ENCODE measurements at places on chromosomes 5 and 9.

GRCh38 chr9:77765781-77766259 lies 117.7 kb upstream of the GNA14 start:
- no peak for DNase-seq

GRCh38 chr9:13942695-13943094 lies 371.2 kb downstream of the NFIB start:
- no peak for DNase-seq

- no peak for DNase-seq
Observed at GRCh38 chr5:178206166-178207101, 2.1 kb downstream of the HNRNPAB start.

GRCh38 chr9:88716596-88717290 lies 181.8 kb downstream of the NXNL2 start:
- DNase-seq, result no peak

- no peak for DNase-seq
Observed at GRCh38 chr9:35516479-35516878, 26.6 kb downstream of the RUSC2 start.

DNA sequence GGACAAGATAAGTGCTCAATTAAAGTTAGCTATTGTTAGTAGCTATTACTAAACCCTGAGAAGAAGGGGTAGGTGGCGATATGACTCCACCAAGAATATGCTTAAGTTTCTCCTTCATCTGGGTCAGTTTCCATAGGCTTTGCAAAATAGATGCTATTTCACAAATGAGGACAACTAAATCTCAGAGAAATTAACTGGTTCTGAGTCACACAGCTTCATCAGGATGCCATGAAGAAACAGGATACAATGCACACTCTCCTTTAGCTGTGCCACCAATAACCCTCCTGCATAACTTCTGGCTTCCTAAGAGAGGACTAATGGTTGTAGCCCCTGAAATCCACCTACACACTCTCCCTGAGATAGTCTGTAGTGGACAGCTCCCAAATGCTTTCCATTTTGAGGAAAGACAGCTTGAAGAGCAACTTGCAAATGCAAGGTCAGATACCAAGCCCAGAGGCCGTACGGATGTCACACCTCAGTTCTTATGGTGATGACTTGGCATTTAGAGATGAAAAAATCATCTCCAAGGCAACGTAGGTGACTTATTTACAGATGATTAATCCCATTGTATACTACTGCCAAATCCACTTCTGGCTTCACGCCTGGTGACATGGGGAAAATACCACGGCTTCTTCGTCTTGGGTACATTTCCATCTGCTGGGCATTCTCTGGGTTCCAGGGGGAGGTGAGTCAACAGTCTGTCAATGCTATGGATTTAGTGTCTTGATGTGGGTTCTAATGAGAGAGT lies 251.4 kb upstream of the IL12B start:
- peak; percentile 58 for DNase-seq

DNA sequence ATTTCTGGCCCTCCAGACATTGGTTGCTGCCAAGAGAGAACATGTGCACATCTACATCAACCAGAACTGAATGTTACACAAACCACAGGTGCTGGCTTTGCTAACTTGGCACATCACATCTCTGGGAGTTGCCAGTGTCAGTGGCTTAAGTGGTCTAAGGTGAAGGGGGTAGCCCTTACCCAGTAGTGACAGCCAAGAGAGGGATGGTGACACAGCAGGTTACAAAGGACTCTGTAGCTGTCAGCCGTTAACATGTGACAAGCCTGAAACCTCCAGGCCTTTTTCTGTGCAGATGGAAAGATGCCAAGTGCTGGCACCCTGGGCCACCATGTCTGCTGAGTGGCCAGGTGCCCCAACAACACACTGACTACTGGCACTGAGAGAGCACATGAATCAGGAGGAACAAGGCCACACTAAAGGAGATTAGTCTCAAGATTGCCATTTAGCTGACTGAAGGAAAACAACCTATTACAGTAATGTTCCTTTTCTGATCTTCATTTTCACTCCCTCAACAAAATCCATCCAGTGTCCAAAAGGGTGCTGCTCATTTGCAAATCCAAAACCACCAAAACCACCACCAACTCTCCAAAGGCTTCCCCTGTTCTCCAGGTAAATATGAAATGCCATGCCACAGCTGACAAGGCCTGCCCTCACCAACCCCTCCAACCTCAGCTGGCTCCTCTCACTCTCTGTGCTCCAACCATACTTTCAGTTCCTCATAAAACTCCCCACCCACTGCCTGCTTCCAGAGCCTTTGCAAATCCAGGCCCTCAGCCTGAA lies 20.2 kb downstream of the SIL1 start:
- DNase-seq, result peak; percentile 83

DNA sequence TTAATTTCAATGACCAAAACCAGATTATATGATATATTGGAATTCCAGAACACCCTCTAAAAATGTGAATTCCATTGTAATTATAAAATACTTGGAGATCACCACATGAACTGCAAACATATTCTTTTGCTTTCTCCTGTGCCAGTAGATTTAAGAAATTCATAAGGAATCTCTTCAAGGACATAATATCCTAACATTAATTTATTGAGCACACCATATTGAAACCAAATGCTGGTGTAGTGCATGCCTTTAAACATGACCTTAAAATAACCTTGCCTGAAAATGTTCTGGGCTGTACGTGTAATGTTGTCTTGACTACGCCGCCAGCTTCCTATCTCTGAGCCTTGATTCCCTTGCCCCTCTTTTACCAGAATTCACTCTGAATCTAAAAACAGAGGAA lies 205.0 kb upstream of the ACTBL2 start:
- no peak for DNase-seq

GRCh38 chr5:3896098-3896497 lies 300.5 kb downstream of the IRX1 start:
- DNase-seq, result no peak

- no peak for DNase-seq
Observed at GRCh38 chr9:124794902-124795491, 18.1 kb downstream of the OLFML2A start.

DNA sequence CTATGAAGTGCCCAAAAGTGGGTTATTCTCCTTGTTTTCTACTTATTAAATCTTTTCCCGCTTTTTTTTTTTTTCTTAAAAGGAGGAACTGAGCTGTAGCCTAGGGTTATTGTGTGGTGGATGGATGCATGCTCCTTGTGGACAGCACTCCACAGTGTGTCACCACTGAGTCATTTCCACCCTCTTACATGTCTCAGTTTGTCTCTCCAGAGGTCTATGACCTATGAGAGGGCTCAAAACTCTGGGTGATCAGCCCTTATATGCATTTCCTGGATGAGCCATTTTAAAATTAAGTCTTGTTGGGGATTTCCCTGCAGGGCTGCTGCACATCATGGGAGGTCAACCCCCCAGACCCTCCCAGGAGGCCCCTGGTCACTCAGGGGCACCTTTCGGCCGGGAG lies 102.2 kb upstream of the MOCS2 start:
- DNase-seq, result no peak

DNA sequence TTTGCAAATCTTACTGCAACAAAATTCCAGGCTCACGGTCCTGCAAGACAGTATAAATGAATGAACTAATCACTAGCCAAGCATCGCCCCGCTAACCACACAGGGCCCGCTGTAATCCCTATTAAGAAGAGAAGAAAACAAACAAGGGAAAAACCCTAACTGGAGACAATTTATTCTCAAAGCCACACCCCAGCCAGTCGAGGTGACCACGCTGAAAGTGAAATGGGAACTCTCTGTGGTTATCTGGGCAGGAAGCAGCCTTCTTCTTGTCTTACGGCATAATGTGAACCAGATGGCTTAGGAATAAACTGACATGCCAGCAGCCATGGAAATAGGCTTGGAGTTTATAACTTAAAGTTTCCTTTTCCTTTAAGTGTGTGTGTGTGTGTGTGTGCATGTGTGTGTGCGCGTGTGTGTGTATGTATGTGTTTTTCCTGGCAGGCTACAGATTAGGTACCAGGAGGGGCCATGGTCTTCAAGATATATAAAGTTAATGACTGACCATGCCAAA lies 120.2 kb downstream of the SEMA6A start:
- DNase-seq, result no peak

- no peak for DNase-seq
Observed at GRCh38 chr5:128597156-128597555, 59.1 kb upstream of the FBN2 start.

DNA sequence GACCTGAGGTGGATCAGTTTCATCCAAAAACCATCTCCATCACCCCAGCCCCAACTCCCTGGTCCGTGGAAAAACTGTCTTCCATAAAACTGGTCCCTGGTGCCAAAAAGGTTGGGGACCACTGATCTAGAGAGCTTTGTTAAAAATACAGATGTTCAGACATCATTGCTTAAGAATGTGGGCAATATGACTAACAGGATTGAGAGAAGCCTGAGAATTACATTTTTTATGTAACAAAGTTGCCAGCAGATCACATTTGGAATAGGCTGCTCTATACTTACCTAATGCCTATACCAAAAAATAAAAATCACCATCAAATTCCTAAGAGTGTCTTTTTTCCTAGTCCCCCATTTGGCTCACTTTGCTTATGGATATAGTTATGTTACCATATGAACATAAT lies 143.3 kb downstream of the RAPGEF6 start:
- no peak for DNase-seq

- DNase-seq, result no peak
Observed at GRCh38 chr9:72473474-72474261, 47.7 kb upstream of the TMC1 start.

- DNase-seq, result no peak
Observed at GRCh38 chr9:136773386-136774044, 9.2 kb upstream of the LCN15 start.

- no peak for DNase-seq
Observed at GRCh38 chr9:16371306-16371705, 499.2 kb downstream of the BNC2 start.

GRCh38 chr5:127585661-127586060 lies 63.2 kb upstream of the CTXN3 start:
- no peak for DNase-seq

- DNase-seq, result peak; percentile 84
Observed at GRCh38 chr9:13088720-13089427, 190.6 kb downstream of the MPDZ start.

DNA sequence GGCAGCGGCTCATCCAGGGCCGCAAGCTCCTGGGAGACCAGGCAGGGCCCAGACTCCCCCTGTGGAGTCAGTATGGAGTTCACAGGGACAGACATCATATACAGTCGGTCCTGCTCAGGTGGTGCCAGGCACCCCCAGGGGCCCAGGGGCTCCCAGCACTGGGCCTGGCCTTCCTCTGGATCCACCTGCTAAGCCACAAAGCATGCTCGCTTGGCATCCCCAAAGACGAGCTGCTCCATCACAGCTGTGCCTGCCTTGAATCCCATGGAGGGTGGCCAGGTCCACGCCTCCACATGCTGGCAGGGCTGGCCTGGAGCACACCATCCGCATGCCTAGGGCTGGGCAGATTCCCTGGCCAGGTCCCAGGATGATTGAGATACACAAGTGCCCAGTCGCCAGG lies 4.6 kb downstream of the BICD2 start:
- DNase-seq, result no peak

GRCh38 chr5:179612577-179613459 lies 10.7 kb downstream of the HNRNPH1 start:
- DNase-seq, result no peak

DNA sequence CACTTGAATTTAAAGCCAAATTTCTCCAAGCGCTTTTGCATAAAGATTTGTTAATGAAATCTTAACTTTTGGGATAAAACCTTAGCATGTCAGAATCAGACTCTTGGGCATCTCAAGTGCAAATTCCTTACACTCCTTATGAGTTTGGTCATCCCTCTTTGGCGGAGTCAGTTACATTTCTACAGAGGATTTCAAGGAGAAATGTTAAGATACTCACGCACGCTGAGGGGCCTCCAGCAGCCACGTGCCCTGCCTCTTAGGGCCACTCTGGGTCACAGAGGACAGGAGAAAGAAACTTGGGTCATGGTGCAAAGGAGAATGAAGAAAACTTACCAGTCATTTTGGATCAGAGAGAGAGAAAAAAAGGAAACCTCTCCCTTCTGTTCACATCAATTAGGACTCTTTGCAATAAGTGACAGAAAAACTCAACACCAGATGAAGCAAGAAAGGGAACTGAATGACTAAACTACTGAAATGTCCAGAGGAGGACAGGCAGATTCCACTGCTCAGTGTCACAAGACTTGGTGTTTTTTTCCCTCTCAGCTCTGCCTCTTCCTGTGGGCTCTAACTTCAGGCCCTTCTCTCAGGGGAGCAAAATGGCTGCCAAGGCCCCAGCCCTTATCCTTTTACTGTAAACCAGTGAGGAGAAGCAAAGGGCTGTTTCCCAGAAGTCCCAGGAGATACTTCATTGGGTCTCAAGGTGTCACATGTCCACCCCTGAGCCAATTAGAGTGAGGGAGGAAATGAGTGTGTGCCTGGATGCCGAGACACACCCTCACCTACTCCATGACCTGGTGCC lies 63.3 kb upstream of the NFIL3 start:
- no peak for DNase-seq

Data from NCI-H1105 treated with DMSO at 0.1 percent for 48 hours (cell line).